ENCODE measurements at places on chromosomes 6 and 20.

DNA sequence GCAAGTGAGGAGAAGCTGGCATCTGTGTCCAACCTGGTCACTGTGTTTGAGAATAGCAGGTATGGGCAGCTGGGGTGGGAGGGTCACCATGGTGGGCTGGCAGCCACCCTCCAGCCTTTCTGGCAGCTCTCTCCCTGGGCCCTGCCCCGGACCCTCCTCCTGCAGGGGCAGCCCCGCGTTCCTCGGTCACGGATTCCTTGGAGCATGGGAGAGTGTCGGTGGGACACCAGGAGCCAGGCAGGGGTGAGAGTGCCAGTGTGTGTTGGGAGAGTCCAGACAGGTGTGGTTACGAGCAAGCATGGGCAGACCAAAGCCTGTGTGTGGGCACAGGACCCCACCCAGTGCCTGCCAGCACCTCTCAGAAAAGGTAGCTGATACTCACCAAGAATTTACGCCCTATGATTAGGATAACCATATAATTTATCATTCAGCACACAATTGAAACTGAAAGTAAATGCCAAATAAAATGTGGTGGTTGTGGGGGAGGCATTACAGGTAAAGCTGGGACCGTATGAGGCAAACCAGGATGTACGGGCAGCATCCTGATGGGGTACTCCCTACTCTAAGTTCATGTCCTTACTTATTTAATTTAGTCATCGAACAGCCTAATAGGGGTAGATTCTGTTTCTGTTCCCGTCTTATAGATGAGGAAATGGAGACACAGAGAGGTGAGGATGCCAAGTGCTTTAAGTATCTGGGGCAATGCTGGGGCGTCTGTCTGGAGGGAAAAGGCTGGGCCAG is 542 bp downstream of the FGD2 start:
- DNase-seq = no peak

DNA sequence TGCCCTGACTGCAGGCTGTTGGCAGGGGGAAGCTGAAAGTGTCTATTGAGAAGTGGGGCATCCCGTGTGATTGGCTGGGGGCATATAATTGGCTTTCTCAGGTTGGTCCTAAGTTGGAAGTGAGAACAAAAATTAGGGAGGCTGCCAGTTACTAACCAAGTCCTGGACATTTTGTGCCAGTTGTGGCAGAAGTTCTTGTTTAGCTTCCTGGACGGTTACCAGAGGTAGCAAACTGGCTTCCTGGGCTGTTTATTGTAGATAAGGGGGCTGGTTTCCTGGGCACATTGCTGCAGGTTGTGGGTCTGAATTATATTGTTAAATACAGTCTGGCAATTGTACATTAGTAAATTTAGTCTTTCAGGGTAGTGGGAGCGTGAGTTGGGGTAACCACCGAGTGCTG is 50.6 kb upstream of the SLC2A12 start:
- DNase-seq = no peak

DNA sequence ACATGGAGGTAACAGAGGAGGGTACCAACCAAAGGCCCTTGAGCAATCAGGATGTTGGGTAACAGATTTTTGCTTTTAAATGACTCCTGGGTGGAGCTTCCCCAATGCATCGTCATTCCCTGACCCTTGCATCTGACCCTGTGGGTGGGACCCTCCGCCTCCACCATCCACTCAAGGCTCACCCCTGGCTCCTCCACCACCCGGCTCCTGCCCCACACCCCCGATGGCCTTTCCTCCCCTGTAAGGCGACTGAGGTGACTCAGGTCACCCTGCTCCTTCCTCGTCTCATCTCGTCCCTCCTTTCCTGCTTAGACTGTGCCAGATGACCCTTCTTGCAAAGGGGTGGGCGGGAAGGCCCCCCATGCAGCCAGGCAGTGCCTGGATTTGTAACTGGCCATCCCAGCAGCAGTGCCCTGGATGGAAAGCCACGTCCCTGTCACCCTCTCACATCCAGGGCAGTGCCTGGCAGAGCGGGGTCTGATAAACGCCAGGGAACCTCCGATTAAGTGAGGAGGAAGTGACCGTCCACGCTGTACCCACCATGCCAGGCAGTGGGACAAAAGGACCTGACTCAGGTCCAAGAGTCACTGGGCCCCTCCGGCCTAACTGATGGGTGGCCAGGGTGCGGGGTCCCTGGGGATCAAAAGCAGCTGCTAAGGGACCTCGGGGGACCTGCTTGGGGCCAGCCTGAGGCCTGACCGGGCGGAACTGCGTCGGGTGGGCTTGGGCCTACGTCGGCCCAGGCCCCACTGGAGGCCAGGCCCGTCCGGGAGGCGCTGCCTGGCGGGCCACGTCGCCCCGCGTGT is 624 bp upstream of the NPEPL1 start:
- peak; percentile 14 for DNase-seq

DNA sequence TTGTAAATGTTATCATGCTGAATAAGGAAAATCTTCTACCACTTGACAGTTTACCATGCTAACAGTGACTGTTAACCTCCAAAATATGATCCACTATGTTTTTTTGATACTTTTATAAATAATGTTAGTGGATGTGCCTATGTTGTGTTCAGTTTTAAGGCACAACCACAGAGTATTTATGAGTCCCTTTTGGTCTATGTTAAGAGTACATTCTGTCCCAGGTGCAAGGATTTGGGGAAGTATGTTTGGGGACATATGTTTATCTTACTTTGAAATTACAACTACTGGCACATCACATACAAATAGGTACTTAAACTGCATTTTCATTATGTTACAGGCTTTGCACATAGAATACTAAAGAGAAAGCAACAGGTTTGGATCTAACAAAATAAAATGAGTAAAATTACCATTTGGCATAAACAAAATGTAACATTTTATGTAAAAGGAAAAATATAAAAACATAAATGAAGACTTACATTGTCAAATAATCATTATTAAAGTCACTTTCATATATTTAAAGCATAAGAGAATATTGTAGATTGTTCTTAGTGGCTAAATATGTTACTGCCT is 71.2 kb downstream of the SESN1 start:
- DNase-seq = no peak

- DNase-seq = no peak
These were observed 28.3 kb upstream of the SH3BGRL2 start for GRCh38 chr6:79602859-79603258.

DNA sequence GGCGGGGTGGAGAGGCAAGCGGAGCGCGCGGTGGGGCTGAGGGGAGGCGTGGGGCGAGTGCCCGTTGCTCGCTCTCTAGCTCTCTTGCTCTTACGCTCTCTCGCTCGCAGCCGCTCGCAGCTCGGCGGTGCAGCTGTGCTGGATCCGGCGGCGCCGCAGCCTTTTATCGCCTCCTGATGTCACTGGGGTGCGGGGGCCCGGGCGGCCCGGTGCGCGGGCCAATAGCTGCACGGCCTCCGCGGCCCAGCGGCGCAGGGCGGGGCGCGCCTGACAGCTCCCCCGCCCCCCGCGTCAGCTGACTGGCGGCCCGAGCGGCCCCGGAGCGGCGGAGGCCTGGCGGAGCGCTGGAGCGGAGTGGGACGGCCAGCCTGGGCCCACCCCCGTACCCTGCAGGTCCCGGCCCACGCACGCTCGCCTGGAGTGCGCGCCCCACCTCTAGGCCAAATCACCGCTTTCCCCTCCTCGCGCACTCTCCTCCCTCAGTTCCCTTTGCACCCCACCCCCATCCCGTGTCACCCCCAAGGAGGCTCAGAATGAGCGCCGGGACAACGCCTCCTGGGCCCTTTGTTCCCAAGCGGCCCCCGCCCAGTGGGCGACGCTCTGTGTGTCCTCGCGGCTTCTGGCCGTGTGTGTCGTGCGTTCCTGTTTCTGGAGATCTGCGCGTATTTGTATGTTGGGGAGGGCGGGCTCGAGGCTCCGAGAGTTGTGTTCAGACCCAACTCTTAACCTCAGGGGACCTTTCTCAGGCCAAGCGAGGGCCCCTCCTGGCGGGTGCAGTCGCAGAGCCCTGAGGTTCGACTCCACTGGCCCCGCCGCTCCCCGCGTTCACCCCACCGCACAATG is at the start of gene MAFB:
TSS of gene MAFB (minus strand) at position 137 of the 843 bp plus-strand sequence. CDS start 386 bp downstream, outside the sequence.
- peak; percentile 61 for DNase-seq

DNA sequence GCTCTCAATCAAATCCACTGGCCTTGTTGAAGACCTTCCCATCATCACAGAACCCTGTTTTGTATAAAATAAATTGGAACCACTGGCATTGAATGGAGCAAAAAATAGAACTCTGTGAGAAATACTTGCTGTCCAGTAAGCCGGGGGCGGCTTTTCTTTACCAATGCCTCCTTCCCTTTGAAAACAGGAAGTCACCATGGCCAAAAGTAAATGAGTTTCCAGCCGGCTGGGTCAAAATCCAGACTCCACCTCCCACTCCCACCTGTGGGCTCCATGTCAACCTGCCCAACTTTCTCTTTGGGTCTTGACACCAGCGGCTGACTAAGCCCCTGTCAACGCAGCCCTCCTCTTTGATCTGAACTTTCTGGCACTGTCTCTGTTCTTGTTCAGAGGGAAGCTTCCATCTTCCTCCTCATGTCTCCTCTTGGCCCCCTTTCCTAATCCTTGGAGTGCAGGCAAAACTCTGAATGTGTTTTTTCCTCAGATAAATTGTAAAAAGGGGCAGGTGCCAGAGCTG is 95.2 kb downstream of the TFAP2C start:
- no peak for DNase-seq

GRCh38 chr6:54431466-54431865 is 123.2 kb downstream of the TINAG start:
- DNase-seq = no peak

GRCh38 chr6:167210375-167211294 is 52.9 kb upstream of the GPR31 start:
- no peak for DNase-seq

GRCh38 chr6:151663559-151663958 is 143.9 kb upstream of the ESR1 start:
- DNase-seq = no peak

- no peak for DNase-seq
These were observed 509.5 kb downstream of the CDH26 start for GRCh38 chr20:60467771-60468170.

- DNase-seq = no peak
These were observed 2.9 kb downstream of the TPD52L1 start for GRCh38 chr6:125156496-125156895.

- no peak for DNase-seq
These were observed 366.3 kb downstream of the CDKAL1 start for GRCh38 chr6:20900389-20901160.

- DNase-seq = peak; percentile 68
These were observed 30.8 kb downstream of the SF3B5 start for GRCh38 chr6:144064402-144065212.

DNA sequence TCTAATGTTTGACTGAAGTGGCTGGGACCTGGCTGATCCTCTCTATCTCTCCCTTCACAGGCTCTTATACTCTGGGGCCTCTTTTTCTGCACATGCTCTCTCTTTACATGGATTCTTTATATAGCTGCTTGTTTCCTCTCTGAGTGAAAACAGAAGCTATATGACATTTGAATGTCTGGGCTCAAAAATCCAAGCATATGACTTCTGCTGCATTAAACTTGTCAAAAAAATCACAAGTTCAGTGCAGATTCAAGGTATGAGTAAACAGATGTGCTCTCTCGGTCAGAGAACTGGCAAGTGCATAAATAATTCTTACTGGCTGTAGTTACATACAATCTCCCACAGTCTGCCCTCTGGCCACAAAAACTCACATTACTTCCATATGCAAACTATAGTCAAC is 96.6 kb downstream of the LCA5 start:
- DNase-seq = no peak

DNA sequence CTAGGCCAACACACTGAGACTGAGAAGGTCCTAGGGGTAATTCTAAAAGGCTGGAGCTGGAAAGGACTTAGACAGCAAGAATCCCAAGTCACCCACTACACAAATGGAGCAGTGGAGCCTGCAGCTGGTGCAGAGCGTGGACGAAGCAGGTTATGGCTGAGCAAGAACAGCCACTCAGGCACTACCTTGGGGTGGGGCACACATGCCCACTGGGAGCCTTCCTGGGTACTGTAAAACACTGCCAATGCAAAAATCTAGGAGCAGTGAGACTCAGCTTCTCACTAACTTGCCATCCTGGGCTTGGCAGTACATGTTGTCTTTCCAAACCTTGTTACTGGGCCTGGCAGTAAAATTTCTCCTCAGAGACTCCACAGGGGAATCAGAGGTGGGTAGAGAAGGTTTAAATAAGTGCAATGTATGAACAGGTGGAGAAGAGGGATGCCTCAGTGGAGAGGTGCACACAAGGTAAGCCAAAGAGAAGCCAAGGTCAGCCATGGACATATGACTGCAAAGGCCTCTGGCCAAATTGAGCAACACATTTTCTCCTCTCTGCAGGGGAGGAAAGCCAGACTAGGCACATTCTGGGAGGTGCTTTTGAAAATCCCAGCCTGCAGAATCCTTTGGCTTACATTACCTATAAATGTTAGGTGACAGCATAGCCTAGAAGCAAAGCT is 105.6 kb downstream of the TNFRSF21 start:
- no peak for DNase-seq

GRCh38 chr6:95946906-95947305 is 68.9 kb upstream of the FUT9 start:
- no peak for DNase-seq

DNA sequence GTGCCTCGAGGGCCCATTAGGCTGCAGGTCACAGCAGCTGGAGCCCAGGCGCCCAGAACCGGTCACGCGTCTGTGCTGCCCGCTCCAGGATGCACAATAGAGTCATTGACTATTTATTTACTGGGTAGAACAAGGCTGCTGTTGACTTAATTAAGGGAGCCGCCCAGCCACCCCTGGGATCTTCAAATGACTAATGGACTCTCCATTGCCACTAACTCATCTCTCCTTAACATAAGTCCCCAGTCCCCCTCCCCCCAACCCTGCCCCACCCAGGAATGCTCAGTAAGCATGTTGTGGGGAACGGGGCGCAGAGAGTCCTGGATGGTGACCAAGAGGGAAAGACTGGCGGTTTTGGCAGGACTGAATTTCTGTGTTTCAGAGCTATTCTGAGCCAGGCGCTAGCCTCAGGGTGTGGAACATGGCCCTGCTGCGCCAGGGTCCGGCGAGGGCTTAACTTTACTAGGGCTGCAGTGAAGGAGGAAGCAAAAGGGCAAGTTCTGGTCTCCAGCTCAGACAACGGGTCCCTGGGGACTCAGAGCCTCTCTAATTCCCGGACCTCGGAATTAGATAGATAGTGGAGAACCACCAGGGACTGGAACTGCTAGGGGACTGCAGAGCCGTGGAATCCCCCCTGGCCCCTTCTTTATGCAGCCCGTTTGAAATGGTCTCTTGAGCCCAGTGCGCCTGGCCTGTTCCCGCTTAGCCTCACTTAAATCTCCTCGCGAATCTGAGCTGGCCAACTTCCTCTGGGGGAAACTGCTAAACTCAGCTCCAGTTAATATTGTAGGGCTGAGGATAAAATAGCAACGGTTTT is 1.5 kb upstream of the GRIK2 start:
- no peak for DNase-seq

DNA sequence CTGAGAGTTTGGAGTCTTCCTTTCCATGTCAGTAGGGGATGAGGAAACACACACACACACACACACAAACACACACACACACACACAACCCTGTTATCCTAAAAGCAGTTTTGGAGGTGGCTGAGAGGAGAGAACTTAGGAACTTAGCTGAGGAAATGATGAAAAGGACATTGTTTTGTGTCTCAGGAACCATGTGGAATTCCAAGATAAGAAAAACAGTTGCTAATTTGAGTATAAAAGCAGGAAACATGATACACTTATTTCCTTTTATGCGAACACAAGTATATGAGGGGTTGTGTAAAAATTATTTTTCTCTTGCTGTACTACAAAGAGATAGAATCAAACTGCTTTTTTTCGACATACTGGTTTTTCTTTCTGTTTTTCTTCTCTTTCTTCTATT is at the start of gene MYCT1:
TSS of gene MYCT1 (plus strand) at position 264 of the 400 bp plus-strand sequence. CDS start at position 270, 6 bp downstream.
- DNase-seq = no peak

- DNase-seq = no peak
These were observed 278.9 kb downstream of the CENPW start for GRCh38 chr6:126618639-126619343.

Measured in activated naive CD4-positive, alpha-beta T cell treated with anti-CD3 and anti-CD28 coated beads, Interleukin-2, amount 50 U/mL, for 72 hours (primary cell).